Stimulated activated CD4-positive, alpha-beta T cell treated with anti-CD3 and anti-CD28 coated beads, TNF-alpha, amount 100 ng/mL, for 1 hour (primary cell): ENCODE measurements at places on chromosomes 6 and 20.

DNA sequence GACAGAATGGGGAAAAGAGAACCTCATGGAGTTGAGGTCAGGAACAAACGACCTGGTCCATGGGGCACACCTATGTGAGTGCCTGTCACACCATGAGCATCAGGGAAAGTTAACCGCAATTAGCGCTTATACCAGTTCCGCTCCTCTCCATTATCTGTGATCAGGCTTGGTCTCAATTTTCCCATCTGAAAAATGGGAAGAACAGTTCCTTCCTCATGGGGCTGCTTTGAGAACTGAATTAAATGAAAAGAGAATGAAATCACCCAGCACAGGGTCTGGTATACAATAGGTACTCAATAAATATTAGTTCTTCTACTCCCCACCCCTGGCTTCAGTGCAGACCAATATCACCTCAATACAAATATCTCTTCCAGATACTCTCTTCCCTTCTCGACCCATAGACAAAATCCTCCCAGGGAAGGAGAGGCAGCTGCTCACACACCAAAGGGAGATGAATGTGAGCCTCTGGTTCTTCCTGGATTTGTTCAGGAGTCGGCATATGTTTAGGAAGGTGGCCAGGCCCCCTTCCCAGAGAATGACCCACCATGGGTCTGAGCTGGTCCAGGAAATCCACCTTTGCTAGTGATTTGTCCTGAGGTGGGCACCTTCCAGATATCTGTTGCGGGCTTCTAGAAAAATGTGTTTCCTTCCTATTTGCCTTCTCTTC, 2.4 kb upstream of the PTGIS start:
- DNase-seq: no peak

DNA sequence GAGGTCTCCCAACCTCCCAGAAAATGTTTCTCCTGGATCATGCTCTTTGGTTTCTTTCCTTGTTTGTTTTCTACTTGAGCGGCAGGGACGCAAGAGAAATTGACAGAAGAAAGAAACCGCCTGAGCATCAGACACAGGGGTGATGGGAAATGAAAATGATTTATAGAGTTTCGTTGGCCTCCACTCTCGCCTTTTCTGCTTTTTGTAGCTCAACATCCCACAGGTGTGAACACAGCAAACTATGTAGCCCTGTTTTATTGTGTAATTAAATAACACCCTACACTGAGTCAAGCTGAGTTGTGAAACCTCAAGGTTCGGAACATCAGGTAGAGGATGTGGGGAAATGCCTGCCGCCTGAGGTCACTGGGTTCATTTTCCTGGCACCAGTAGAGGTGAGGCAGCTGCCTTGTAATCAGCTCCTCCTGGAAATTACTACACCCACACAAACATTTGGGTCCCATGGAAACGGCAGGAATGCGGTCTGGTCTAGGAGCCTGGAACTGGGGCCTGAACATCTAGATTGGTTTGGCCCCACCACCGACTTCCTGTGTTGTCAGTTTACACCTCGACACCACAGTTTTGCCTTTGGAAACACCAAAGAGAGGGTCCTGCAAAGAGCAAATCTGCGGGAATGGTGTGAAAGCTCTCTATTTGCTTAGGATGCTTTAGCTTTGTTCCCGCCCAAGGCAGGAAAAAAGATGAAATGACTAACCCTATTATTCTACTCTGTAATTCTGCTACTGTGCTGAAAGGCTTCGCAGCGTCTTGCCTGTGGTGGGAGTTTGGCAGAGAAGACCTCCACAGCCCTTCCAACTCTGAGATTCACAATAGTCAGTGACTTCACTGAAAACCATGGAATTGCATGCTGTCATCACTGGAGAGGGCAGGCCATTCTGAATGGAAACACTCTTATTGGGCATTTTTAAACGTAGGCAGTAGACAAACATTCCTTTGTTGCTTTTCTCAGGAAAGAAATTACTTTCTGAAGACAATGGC, 53.0 kb downstream of the ADAT2 start:
- no peak for DNase-seq

DNA sequence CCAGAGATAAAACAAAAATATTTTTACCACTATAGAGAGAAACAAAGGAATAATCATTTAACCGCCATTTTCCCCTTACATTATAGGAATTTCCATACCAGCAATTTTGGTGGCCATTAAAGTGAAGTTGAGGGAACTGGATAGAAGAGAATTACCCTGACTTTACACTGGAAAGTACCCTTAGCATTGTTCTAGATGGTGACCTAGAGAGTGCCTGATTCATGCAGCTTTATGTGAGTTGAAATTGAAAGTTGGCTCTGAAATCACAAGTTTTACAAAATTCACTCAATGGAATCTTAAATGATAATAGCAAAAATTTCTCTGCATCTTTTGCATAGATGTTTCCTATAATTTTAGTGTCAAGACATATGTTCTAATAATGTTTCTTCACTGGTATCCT, 55.7 kb upstream of the PREP start:
- no peak for DNase-seq

DNA sequence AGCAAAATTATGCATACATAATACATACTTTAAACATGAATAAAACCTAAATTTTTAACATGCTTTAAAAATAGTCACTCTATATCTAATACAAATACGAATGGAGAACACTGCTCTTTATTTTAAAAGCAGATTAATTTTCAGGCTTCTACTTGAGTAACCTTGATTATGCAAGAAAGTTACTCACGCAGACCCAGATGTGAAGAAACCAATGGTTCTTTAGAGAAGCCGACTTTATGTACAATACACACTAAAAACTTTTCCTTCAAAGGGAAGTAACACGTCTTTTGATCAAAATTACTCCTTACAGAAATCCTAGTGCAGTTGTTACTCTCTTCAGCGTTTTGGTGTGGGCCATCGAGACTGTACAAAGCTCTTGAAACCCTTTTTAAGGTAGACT, 136.9 kb upstream of the SLC22A16 start:
- DNase-seq: no peak

- DNase-seq: no peak
Measured at GRCh38 chr20:2618815-2619214, 33.6 kb upstream of the NOP56 start.

DNA sequence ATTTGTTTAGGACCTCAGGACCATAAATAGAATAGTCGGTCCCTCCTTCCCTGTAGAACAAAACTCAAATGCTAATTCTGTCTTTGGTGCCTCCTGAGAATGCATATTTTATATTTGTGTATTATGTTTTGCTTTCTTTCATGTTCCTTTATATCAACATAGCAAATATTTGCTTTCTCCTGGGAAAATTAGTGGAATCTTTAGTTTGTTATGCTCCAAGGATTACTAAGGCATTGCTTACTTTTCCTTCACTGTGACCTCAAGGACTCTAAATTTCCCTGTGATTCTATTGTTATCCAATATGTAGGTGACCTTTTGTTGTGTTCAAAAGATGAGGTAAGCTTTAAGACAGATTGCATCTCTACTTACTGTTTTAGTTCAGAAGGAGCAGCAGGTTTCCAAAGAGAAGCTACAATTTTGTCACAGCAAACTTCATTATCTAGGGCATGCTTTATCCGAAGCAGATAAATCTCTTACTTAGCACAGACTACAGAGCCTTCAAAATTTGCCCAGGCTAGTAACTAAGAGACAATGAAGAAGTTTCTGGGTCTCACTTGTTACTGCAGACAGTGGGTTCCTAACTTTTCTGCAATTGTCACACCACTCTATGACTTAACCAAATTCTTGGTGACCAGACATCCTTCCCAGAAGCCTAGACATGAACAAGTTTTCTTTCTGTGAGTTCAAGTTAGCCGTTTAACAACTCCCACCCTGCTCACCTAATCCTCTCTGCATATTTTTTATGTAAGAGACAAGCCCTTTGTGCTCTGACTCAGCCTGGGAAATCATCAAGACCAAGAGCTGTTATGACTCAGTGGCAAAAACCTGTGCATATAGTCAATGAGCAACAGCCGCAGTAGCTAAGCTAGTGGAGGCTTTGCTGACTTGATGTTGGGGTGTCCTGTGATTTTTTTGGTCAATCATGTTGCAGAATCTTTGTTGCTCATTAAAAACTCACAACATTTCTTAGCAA, 378.8 kb downstream of the QKI start:
- DNase-seq: no peak

DNA sequence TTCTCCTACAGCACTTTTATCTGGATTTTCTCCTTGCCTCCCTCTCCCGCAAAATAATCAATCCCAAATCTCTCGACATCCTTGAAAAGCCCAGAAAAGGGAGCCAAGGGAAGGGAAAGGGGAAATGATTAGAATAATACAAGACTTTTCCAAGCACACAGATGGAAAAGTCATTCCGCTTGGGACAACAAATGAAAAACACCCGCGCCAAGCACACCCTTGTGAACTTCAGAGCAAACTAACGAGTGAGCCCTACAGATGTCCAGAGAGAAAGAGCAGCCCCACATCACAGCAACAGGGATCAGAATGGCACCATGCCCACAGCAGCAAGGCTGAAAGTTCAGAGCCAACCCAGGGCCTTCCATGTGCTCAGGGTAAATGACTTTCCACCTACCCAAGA, 49.6 kb downstream of the NINL start:
- no peak for DNase-seq

GRCh38 chr20:59822291-59823029, 111.0 kb downstream of the SYCP2 start:
- no peak for DNase-seq

GRCh38 chr20:21534453-21534852, 20.6 kb upstream of the NKX2-2 start:
- no peak for DNase-seq

DNA sequence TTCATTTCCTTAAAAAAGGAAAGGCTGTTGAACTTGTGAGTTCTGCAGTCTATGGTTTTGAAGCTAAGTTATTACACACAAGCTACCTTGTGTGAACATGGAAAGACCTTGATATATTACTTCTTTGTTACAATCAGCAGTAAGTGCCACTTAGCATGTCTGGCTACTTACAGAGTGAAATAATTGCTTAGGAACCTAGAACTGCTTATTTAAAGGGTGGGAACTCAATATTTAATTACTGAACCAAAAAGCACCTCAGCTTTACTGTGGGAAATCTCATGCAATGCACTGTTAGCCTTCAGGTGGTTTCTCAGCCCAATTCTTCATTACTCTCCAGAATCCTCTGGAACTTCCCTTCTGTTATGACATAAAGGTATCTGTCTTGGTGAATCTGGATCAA, 17.9 kb downstream of the PERP start:
- no peak for DNase-seq

GRCh38 chr6:129663531-129663930, 46.4 kb downstream of the ARHGAP18 start:
- DNase-seq: no peak

GRCh38 chr20:60804240-60804917, 447.7 kb upstream of the CDH4 start:
- DNase-seq: no peak

DNA sequence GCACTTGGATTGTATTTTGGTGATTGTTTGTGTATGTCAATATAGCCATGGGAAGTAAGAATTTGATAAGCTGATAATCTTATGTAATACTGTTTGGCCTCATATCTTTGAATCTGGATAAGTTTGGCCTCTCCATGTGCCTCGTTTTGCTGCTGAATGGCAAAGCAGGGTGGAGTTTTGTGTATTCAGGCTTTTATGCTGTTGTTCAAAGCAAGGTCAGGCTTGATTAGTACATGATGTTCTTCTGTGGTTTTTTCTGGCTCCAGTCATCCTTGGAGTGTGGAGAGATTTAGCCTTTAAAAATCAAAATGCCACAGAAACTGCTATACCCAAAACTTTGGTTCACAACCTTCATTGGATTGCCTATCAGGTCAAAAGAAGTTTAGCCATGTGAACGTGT, 728.9 kb upstream of the GJE1 start:
- no peak for DNase-seq

DNA sequence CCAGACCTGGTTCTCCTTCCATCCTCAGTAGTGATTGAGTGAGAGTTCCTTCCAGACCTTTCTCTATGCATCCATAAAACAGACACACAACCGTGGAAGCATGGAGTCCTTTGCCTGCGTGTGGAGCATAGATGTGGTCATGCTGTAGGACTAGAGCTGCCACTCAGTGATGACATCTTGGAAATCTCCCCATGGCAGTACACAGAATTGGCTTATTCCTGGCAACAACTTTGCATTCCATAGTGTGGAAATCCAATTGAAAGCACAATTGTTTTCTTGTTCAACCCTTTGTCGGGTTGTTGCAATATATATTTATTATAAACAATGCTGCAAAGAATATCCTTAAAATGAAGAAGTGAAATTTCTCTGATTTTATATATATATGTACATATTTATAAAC, 547.8 kb downstream of the CDH26 start:
- DNase-seq: no peak

DNA sequence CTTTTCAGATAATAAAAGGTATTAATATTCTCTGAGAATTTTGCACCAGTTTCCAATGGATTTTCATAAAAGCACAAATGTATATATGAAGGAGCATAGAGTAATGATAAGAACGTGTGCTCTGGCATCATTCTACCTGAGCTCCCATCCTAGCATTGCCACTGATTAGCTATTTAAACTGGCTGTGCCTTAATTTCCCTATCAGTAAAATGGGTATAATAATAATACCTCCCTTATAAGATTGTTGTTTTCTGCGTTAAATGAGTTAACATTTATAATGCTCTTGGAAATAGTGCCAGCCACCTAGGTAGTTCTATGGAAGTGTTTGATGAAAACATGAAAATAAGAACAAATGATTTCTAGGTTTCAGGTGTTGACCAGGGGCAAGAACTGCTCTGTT, 11.2 kb downstream of the ZKSCAN3 start:
- no peak for DNase-seq

DNA sequence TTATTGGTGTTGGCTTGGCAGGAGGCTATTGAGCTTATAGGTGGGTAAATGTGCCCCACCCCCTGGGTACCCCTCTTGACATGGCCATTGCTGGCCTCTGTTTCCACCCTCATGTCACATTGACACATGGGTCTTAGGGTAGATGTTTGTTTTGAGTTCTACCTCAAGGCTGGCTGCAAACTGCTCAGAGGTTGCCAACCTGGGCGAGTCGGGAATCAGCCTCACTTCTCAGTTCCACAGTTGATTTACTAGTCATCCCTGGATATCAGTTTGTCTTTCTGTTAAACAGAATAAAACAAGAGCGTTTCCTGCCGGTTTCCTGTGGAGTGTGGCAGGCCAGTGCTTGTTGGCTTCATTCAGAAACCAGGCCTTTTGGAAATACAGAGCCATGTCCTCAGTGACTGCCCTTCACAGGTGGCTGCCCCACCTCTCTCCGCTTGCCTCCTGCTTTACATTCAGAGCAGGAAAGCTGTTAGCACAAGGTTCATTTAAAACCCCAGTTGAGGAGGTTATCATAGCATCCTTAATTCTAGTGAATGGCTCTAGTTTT, 105.6 kb downstream of the TCP11 start:
- DNase-seq: no peak
